ENCODE measurements at places on chromosomes 7 and 10. TPM values are rescaled to one million over a fixed set of nuclear protein-coding genes. Genes with fewer than 3 reads are reported as not detected.

The IFT22 gene
- total RNA-seq = 66.0 TPM

The LBX1 gene
- 4.0 TPM for total RNA-seq

The TRDMT1 gene
- 34.1 TPM for total RNA-seq

The ATE1 gene
- 60.7 TPM for total RNA-seq

The DENND2A gene
- 26.3 TPM for total RNA-seq

The GOLGA7B gene
- 5.8 TPM for total RNA-seq

The GHRHR gene
- total RNA-seq = 2.7 TPM

The OR13A1 gene
- total RNA-seq = not detected

The HOGA1 gene
- 3.1 TPM for total RNA-seq

The ASZ1 gene
- not detected for total RNA-seq

The SLC25A13 gene
- total RNA-seq = 34.1 TPM

The CALHM1 gene
- 0.20 TPM for total RNA-seq

The TDRD1 gene
- total RNA-seq = 1.9 TPM

The PTPN12 gene
- 52.2 TPM for total RNA-seq

The TPK1 gene
- 11.3 TPM for total RNA-seq

The GNAT3 gene
- total RNA-seq = not detected

The MPLKIP gene
- 14.9 TPM for total RNA-seq

The OR2A7 gene
- total RNA-seq = 1.5 TPM

The AMPH gene
- 37.3 TPM for total RNA-seq

The INMT gene
- 5.6 TPM for total RNA-seq

The PSD gene
- total RNA-seq = 39.6 TPM

The STEAP1B gene
- total RNA-seq = 2.2 TPM

The JCAD gene
- 48.3 TPM for total RNA-seq

The CTBP2 gene
- 79.6 TPM for total RNA-seq

The UPK3B gene
- 1.3 TPM for total RNA-seq

The TIMM23B gene
- 19.2 TPM for total RNA-seq

The MAPK8 gene
- 83.8 TPM for total RNA-seq

The EIF4EBP2 gene
- total RNA-seq = 47.6 TPM

The METTL27 gene
- total RNA-seq = 4.2 TPM

The EVX1 gene
- total RNA-seq = not detected

The C10orf105 gene
- total RNA-seq = 4.6 TPM

The GLI3 gene
- total RNA-seq = 11.9 TPM

The TFEC gene
- total RNA-seq = 2.1 TPM

The CNPY1 gene
- 0.66 TPM for total RNA-seq

The GPR15LG gene
- not detected for total RNA-seq

The PRKCQ gene
- total RNA-seq = 9.0 TPM

The EN2 gene
- 0.72 TPM for total RNA-seq

The SVOPL gene
- total RNA-seq = 1.2 TPM

The CACNA2D1 gene
- total RNA-seq = 108 TPM

The CCDC201 gene
- total RNA-seq = not detected

The POP7 gene
- total RNA-seq = 45.2 TPM

The BTBD16 gene
- 0.59 TPM for total RNA-seq

The PIP gene
- total RNA-seq = not detected

All from spinal cord (tissue), 10 donors.